SJSA1 (cell line): ENCODE measurements at places on chromosomes 12 and 14. TPM values are rescaled to one million over a fixed set of nuclear protein-coding genes. Genes with fewer than 3 reads are reported as not detected.

The TMEM263 gene
- 76.0 and 77.9 TPM in 2 replicates for total RNA-seq

The MYF5 gene
- total RNA-seq, result not detected in 2 replicates

The HPD gene
- 0.11 TPM in 1 of 2 replicates, not detected in the other for total RNA-seq

The PCED1B gene
- 0.39 and 13.1 TPM in 2 replicates for total RNA-seq

The PLEKHG7 gene
- total RNA-seq, result not detected in 2 replicates

The ABCC9 gene
- total RNA-seq, result 0.63 and 1.4 TPM in 2 replicates

The CLEC7A gene
- not detected in 2 replicates for total RNA-seq

The DDX11 gene
- 16.9 and 34.0 TPM in 2 replicates for total RNA-seq

The KLRB1 gene
- not detected in 2 replicates for total RNA-seq

DNA sequence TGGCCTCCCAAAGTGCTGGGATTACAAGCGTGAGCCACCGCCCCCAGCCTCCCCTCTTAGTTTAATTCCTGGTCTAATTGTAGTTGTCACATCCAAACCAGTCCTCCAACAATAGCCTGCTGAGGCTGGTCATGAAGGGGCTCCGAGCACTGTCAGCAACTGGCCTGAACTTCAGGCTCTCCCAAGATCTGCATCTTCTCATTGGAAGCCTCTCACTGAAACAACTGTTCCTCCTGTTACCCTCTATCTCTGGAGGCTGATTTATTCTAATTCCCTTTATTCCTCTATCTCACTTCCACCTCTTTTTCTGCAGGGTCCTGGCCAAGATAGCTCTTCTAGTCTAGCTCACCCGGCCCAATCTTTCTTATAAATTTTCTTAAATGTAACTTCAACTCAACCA is 89.4 kb downstream of the DUSP16 start:
- H3K27me3 ChIP-seq, result no peaks in the 10 kb centered on the region
- no peak overlapping the region for H3K4me3 ChIP-seq
- no peak overlapping the region for H3K27ac ChIP-seq
- H3K36me3 ChIP-seq, result peaks cover 20% of the 10 kb centered on the region
- no peak for DNase-seq

GRCh38 chr12:118981285-118982211 is at the start of gene SRRM4:
Gene SRRM4, plus strand, starts transcription at chr12:118981541. Its CDS starts 342 bp downstream, at chr12:118981883.
- no peak within 1 kb of the TSS for H3K4me3 ChIP-seq
- no peak within 1 kb of the TSS for H3K27ac ChIP-seq
- H3K36me3 ChIP-seq, result no peaks in the 10 kb centered on the region
- H3K4me1 ChIP-seq, result no peaks in the 10 kb centered on the region
- H3K27me3 ChIP-seq, result no peaks in the 10 kb centered on the region

DNA sequence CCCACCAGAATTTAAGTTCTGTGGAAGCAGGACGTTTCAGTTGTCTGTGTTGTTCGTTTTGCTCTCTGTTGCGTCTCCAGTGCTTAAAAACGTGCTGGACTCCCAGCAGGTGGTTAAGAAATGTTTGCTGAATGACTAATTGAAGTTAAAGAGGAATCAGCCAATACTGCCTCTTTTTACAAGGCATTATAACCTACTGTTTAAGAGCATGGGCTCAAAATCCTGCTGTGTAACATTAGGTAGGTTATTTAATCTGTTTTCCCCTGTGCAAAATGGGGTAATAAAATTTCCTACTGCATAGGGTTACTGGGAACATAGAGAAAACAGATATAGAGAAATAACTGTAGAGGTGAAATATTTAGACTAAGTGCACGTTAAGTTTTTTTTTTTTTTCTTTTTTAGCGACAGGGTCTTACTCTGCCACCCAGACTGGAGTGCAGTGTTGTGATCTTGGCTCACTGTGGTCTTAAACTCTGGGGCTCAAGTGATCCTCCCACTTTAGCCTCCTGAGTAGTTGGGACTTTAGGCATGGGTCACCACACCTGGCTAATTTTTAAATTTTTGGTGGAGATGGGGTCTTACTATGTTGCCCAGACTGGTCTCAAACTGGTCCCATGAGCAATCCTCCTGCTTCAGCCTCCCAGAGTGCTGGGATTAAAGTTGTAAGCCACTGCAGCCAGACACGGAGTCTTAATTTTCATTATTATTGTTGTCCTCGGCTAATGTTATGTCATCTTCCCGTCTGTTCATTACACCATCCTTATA is 139.4 kb upstream of the PRICKLE1 start:
- H3K27ac ChIP-seq, result no peak overlapping the region
- DNase-seq, result no peak
- peaks cover 15% of the 10 kb centered on the region; the same call in 1 of the 2 replicates for H3K4me1 ChIP-seq

GRCh38 chr12:68336889-68337303 is 4.7 kb upstream of the MDM1 start:
- H3K27ac ChIP-seq, result no peak overlapping the region
- no peak for DNase-seq
- no peaks in the 10 kb centered on the region; the same call in 1 of the 2 replicates for H3K27me3 ChIP-seq
- no peak overlapping the region for H3K4me3 ChIP-seq

DNA sequence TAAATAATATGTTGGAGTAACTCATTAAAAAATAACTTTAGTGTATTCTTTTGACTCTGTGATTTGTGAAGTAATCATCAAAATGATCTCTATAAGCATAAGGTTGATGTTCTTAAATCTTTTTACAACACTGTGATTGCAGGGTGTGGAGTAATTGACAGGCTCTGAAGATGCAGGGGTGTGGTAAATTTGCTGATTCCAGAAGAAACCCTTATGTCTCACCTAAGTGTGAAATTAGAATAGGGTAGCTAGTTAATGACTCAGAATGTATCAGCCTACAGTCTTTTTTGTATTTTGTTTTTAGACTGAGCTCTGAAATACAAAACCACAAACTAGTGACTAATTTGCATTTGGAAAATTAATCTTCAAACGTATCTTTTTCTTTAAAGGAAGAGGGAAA is 5.9 kb downstream of the PRPF39 start:
- H3K4me3 ChIP-seq, result no peak overlapping the region
- H3K4me1 ChIP-seq, result peaks cover 22% of the 10 kb centered on the region
- no peaks in the 10 kb centered on the region for H3K27me3 ChIP-seq
- no peak for DNase-seq

DNA sequence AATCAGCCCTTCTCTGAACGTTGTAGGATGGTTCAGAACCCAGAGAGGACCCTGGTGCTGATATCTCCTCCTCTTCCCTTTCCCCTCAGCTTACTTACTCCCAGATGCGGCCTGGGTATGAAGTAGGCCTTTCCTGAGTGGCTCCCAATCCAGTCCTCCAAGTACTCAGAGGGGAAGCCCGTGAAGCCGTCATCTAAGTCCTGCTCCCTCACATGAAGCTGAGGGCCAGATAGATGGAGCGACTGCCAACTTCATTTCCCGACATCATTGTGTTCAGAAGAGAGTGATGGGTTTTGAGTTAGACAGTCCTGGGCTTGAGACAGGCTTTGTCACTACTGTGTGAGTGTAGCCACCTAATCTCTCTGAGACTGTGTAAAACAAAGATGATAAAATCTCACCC is 2.7 kb downstream of the APOLD1 start:
- H3K4me1 ChIP-seq, result peaks cover 19% of the 10 kb centered on the region
- H3K4me3 ChIP-seq, result no peak overlapping the region
- no peak for DNase-seq

- no peak for DNase-seq
- peaks cover 14% of the 10 kb centered on the region for H3K27me3 ChIP-seq
- no peak overlapping the region for H3K27ac ChIP-seq
Measured at GRCh38 chr12:13288937-13289652, 92.6 kb downstream of the EMP1 start.

DNA sequence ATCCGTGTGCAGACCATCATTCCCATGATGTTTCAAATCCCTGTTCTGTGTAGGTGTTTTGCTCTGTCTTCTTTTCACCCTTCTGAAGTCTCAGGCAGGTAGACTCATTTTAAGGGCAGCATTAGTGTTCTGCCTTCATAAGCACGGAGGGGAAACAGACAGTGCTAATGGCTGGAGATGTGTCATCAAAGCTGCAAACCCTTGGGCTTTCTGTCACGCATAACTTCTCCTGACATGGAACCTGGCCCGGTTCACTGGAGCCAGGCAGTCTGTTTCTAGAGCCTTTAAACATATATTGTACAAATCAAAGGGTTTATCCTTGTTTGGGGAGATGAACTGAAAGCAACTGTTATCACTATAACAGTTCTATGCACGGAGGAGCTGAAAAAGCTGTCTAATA is 141.4 kb downstream of the TMEM132D start:
- H3K36me3 ChIP-seq, result no peaks in the 10 kb centered on the region
- no peak overlapping the region for H3K27ac ChIP-seq
- H3K4me1 ChIP-seq, result no peaks in the 10 kb centered on the region
- no peak overlapping the region for H3K4me3 ChIP-seq

- H3K27me3 ChIP-seq, result no peaks in the 10 kb centered on the region
- H3K27ac ChIP-seq, result no peak overlapping the region
- no peak for DNase-seq
- no peaks in the 10 kb centered on the region for H3K4me1 ChIP-seq
Measured at GRCh38 chr12:97127061-97127460, 220.0 kb downstream of the NEDD1 start.

GRCh38 chr12:65367396-65367795 is 88.9 kb downstream of the MSRB3 start:
- DNase-seq, result no peak
- no peak overlapping the region for H3K4me3 ChIP-seq
- H3K27ac ChIP-seq, result no peak overlapping the region
- H3K27me3 ChIP-seq, result no peaks in the 10 kb centered on the region
- H3K36me3 ChIP-seq, result peaks cover 5% of the 10 kb centered on the region
- peaks cover 6% of the 10 kb centered on the region for H3K4me1 ChIP-seq

DNA sequence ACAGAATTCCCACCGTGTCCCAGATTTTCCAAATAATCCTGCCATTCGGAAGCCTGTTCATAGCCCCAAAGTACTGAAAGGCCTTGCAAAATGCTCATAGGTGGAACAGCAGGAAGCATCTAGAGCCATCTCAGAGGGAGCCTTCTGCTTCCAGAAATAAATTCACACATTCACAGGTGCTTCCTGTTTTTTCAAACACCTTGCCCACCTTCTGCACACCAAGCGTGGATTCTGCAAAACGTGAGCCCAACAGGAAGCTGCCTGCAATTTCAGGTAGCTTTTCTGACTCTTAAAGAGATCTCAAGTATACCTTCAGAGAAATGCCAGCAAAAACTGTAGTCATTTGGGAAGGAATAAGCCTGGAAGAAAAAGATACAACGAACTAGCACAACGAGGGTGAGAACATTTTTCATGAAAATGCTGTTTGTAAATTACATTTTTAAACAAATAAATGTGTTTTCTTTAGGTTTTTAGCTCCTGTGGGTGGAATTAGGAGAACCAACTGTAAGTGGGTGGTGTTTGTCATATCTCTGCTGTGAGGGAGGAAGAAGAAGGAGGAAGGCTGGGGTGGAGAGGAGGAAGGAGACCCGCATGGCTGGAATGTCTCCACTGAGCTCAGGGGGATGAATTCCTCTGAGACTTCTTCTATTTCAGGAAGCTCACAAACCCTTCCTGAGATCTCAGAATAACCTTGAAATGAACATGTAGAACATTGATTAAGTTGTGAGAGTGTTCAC is at the start of gene IFNG-AS1:
Gene IFNG-AS1 (plus strand): TSS at position 264 of the 737 bp plus-strand sequence.
- 0 out of 2 replicates have a peak, but pooled peaks cover 3% of the 10 kb centered on the region for H3K4me1 ChIP-seq
- no peak within 1 kb of the TSS for H3K27ac ChIP-seq
- H3K4me3 ChIP-seq, result no peak within 1 kb of the TSS

GRCh38 chr12:3229577-3229976 is 152.4 kb downstream of the TSPAN9 start:
- peaks cover 25% of the 10 kb centered on the region for H3K4me1 ChIP-seq
- no peak overlapping the region for H3K4me3 ChIP-seq
- no peaks in the 10 kb centered on the region for H3K36me3 ChIP-seq
- H3K27me3 ChIP-seq, result no peaks in the 10 kb centered on the region

GRCh38 chr14:59018978-59019377 is 169.5 kb upstream of the DAAM1 start:
- no peaks in the 10 kb centered on the region; the same call in 1 of the 2 replicates for H3K27me3 ChIP-seq
- H3K4me3 ChIP-seq, result no peak overlapping the region
- no peak overlapping the region for H3K27ac ChIP-seq
- no peaks in the 10 kb centered on the region for H3K4me1 ChIP-seq

DNA sequence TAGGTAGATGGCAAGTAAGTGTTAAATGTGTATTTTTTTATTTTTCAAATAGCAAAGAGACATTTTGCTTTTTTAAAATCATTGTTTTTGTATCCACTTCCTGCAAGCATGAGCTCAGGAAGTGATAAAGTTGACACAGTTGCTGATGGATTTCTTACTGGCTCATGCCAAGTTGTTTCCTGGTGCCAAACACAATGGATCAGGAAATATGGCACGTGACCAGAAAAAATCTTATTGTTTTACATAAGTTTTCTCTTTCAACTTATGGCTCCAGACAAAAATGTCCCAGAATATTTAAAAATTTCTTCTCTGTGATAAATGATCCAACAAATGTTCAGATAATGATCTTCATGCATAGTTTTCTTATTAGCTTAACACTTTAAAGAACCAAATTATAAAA is 1279.1 kb upstream of the FLRT2 start:
- no peak overlapping the region for H3K27ac ChIP-seq
- H3K27me3 ChIP-seq, result no peaks in the 10 kb centered on the region
- H3K36me3 ChIP-seq, result no peaks in the 10 kb centered on the region
- no peak for DNase-seq
- no peak overlapping the region for H3K4me3 ChIP-seq

GRCh38 chr12:132451172-132451835 is 38.6 kb upstream of the FBRSL1 start:
- no peaks in the 10 kb centered on the region for H3K27me3 ChIP-seq
- H3K36me3 ChIP-seq, result no peaks in the 10 kb centered on the region
- no peak overlapping the region for H3K4me3 ChIP-seq
- H3K27ac ChIP-seq, result no peak overlapping the region
- DNase-seq, result no peak
- no peaks in the 10 kb centered on the region for H3K4me1 ChIP-seq

DNA sequence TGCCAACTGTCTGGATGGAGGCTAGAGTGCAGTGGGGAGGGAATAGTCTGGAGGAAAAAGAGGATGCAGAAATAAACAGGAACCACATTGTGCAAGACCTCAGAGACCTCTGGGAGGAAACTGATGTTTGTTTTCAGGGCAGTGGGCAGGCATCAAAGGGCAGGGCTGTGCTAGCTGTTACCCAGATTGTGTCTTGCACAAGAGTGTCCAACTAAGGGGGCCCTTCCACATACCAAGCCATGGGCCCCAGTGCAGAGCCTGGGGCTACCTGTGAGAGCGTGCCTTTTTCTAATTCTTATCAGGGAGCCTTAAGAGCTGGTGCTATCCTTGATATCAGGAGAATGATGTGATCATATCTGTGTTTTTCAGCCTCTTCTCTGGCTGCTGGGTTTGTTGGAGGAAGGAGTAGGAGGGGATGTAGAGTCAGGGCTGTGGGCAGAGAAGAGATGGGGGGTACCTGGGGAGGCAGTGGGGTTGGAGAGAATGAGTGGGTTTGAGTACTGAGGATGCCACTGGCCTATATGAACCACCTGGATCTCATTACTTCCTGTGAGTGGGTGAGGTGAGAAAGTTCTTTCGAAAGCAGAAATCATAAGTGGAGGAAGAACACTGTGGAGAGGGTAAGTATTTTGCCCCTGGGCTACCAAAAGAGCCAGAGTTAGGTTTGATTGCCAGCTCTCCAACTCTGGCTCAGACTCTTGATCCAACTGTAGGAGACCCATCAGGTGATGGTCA is 259.2 kb upstream of the CRY1 start:
- no peak for DNase-seq
- peaks cover 6% of the 10 kb centered on the region; the same call in 1 of the 2 replicates for H3K4me1 ChIP-seq
- H3K27ac ChIP-seq, result no peak overlapping the region
- H3K4me3 ChIP-seq, result no peak overlapping the region
- no peaks in the 10 kb centered on the region for H3K27me3 ChIP-seq
